Eye (tissue), 1 donor: ENCODE measurements at places on chromosomes 11 and 22.

DNA sequence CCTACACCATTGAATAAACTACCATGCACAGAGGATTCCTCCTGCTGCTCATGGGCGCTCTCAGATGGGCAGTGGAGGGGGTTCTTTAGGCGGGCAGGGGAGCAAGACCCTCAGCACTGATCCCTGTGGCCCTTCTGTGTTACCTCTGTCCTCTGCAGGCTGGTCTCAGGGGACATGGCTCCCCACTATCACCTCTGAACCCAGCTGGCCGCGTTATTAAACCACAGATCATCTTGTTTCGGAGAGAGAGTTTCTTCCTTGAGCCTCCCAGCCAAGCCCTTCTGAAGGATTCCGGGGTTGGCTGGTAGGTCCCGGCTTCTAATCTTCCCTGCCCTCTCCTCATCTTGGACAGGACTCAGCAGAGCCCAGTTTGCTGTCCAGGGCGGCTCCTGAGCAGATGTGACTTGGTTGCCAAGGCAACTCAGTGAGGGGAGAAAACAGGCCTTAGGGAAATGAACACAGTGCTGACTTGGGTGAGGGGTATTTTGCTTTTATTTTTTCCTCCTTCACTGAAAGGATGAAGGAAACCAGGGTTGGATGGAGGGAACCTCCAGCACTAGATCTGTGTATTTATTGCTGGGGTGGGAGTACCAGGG, 13.3 kb downstream of the APOL3 start:
- DNase-seq = peak; percentile 14

- DNase-seq = peak; percentile 44
Measured at GRCh38 chr11:126997196-126997595, 3.4 kb downstream of the KIRREL3 start.

DNA sequence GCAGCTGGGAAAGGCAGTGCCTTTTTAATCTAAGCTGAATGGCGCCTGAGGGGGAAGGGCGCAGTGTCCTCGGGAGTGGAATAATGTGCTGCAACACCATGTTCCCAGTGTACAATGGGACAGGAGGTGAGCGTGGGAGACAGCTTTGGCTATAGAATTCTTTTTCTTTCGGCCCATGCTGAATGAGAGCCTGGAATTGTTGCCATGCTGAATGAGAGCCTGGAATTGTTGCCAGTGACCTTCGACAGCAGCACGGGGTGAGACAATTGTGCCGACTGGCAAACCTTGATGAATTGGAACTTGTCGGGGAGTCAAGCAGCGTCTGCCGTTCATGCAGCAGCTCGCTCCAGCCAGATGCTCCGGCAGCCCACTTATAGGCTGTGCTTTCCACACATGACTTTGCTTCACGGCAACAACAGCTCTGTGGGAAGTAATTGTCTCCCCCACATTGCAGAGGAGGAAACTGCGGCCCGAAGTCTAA, 141.4 kb upstream of the E2F8 start:
- DNase-seq = peak; percentile 79

- DNase-seq = peak; percentile 33
Measured at GRCh38 chr11:3341298-3341697, 37.6 kb downstream of the ZNF195 start.

DNA sequence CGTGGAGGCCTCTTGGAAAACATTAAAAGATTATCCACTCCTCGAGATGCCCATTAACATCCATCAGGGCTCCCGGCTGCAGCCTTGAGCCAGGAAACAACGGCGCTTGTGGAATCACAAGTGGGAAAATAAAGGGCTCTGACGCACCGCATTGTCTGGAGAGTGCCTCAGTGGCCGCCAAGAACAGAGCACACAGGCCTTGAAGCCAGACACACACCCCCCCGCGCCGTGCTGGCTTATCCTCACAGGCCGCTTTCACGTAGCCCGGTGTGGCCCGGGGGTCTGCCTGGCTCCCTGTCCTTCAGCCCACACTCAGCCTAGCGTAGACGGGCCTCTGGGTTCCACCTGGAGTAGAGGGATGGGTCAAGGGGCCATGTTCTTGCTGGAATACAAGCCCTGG, 1020.5 kb downstream of the BRD1 start:
- no peak for DNase-seq

- DNase-seq = peak; percentile 69
Measured at GRCh38 chr22:19631899-19632667, 82.2 kb upstream of the SEPTIN5 start.

DNA sequence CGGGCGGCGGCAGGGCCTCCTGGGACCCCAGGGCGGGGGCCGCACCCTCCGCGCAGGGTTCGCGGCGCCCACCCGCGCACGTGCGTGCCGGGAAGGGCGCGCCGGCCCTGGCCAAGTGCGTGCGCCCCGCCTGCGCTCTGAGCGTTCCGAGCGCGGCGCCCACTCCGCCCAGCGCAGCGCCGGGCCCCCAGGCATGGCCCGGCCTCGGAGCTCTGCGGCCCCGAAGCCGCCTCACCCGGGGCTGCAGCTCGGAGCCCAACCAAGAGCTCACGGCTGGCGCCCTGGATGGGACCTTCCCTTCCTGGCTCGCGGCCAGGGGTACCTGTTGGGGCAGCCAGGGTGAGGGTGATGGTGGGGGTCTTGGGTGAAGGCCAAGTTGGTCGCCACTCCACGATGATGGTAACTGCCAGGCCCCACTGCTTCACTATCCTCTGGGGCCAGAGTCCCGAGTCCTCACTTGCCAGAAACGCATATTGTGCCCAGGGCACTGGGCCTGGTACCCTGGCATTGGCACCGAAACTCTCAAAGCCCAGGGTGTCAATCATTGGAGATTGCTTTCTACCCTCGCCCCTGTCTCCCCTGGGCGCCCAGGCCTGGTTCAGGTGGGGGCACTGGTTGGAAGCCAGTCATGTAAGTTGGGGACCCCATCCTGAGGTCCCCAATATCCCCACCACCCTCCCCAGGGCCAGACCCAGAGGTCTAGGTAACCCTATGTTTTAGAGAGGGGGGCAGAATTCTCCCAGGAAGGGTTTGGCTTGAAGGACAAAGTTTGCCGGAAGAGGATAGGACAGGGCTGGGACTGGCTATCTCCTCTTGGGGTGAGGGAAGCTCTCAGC, 882 bp downstream of the ANO1 start:
- DNase-seq = peak; percentile 27

DNA sequence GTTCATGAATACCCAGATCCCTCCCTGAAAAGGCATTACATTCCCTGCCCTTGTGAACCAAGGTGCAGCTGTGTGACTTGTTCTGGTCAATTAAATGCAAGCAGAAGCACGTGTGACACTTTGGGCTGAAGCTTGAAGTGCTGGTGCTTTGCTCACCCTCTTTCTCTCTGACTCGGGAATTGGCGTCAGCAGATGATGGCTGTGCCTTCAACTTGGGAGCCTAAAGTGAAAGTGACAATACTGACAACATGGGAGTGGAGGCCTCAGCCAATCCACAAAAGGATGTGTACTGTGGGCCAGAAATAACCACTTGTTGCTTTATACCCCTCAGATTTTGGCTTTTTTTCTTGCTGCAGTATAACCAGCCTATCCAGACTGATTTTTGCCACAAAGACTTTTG, 148.3 kb upstream of the THY1 start:
- peak; percentile 61 for DNase-seq
